ENCODE measurements at places on chromosomes 3 and 15.

DNA sequence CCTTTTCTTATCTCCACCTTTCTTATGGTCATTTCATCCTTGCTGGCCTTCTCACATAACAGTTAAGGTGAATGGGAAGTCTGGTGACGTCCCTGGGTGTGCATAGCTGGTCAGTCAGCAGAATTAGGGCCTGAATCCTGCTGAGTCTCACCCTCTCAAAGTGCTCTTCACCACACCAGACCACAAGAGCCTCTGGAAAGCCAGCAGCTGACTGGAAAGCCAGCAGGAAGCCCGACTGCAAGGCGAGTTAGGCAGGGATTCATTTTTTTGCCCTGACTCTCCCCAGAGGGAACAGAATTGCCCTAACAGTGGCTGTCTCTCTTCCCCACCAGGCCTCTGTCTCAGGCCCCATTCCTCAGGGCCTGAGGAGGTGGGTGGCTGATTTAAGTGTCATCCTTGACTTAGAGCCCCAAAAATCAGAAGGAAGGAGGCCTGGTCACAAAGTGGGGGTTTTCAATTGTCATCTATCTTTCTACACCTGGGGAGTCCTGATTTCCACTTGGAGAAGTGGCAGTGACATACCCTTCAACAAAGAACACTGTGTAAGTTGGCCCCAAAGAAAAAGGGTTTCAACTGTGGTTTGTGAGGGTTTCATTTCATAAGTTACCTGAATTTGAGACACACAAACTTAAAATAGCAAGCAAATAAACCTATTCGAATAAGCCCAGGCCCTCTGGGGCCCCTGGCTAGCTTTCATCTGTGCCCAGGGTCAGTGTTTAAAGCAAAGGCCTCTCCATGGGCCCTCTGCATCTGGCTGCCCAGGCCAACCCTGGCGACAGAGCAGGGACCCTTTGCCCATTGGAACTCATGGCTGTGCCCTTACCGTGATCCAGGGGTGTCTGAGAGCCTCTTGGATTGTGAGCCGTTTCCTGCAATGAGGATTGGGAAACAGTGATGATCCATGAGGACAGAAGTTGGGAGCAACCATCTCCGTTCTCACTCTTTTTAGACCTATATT, 90.5 kb upstream of the HERC1 start:
- DNase-seq: no peak

DNA sequence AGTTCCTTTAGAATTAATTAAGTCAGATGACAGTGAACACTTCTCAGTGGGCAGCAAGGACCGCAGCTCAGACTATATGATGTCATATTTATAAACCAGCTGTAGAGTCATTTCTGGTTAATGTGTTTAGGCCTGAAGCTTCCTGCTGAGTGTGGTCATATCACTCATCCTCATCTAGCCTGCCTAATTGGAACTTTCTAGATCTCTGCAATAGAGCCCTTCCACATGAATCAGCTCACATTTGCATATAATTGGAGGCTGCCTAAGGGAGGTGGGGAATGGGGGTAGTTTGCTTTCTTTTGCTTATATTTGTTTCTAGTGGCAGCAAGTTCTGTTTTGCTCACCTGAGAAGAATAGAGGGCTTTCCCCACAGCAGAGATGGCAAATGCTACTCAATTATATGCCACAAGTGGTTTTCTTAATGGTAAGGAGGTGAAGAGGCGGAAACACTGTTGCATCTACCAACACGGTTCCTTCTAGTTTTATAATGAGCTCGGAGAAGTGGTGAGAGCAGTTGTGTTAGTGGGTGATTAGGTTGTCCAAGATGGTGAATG, 148.1 kb downstream of the KLHL25 start:
- DNase-seq: no peak

- no peak for DNase-seq
These were observed at the start of gene CFAP100 for GRCh38 chr3:126394179-126394976. CFAP100 (plus strand) TSS chr3:126394909; CDS start chr3:126396001, 1,092 bp downstream.

DNA sequence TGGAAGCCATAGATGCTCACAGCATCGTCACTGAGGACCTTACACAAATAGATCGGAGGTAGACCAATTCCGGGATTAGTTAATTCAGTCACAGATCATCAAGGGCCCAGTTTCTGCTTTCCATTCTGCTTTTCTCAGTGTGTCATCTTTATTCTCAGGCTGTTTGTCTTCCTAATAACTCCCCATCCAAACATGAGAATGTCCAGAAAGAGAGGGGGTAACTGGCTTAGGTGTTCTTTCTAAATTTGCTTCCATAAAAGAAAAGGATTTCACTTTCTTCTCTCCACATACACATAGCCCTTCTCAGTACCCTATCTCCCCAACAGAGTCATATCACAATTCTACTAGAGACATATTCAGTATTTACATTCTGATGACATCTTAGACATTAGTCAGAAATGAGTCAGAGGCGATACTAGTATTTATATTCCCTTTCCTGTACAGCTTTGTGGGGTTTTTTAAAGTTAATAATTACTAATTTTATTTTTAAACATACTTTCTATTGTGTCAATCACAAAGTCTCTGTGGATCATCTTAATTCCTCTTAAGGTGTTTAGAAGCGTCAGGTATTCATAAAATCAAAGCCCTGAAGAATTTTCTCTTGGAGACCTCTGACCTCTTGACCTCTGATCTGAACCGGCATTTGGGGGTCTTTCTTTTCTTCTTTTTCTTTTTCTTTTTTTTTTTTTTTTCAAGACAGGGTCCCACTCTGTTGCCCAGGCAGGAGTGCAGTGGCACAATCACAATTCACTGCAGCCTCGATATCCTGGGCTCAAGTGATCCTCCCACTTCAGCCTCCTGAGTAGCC, 24.3 kb upstream of the IL12A start:
- DNase-seq: no peak

DNA sequence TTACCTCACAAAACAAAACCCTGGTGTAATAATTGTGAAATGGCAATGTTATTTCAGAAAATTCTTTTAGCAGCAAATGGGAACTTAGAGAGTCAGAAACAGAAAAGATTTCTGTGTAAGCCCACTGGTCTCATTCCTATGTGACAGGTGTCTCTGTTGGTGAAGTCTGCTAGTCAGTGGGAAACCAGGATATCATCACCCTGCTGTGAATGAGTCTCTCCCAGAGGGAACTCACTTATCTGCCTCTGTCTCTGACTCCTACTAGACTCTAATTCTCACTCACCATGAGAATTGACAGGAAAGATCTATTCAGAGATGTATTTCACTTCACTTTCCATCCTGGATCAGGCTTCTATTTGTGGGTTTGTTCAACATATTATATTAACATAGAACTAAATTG, 266.0 kb downstream of the EPHA3 start:
- no peak for DNase-seq

DNA sequence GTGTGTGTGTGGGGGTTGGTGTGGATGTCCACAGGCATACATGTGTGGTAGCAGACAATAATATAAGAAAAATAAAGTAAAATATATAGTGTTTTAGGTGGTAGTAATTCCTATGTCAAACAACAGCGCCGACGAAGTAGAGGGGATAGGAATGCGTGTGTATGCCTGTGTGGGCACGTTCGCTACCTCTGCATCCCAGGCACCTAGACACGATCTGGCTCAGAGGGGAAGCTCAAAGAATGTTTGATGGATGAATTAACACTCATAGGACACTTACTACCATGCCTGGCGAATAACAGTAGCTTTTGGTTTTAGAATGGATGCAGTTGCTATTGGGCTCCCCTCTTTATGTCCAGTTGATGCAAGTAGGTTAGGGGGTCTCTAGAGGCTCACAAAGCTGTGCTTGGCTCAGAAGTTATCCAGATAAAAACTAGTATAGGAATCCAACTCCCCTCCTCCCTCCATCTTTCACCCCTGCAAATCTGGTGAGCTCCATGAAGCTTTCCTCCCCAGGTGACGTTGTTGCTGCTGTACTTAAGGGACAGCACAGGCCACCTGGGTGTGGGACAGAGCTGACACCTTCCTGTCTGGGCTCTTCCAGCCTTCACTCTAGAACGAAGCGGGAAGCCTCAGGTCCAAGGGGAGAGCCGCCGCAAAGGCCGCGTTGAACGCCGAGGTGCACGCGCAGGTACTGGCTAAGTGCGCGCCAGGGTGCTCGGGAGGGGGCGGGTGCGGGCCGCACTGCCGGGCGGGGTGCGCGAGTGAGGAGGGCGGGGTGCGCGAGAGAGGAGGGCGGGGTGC, 192.6 kb upstream of the LYSMD4 start:
- no peak for DNase-seq

GRCh38 chr3:178949896-178950295, 121.7 kb downstream of the ZMAT3 start:
- no peak for DNase-seq

GRCh38 chr15:92803852-92804609, 96.1 kb upstream of the CHD2 start:
- no peak for DNase-seq

- no peak for DNase-seq
These were observed 878.8 kb downstream of the NAALADL2 start for GRCh38 chr3:175737646-175738572.

DNA sequence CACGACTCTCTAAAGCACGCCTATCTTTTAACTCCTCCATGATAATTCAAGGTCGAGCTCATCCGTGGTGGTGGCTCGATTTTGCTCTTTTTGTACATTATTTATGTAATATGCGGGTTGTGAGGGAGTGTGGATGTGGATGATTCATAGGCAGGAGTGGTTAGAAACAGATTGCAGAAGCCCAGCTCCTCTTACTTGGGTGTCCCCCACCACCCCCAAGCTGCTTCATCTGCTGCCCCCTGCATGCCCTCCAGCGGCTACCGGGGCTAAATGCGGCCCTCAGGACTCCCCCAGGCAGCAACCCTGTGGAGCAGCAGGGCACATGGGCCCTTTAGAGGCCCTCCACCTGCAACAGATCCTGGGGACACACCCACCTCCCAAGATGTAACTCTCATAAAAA, 111.5 kb upstream of the SELENOK start:
- DNase-seq: no peak

- no peak for DNase-seq
These were observed 11.2 kb upstream of the CAPN3 start for GRCh38 chr15:42348083-42348482.
